ENCODE measurements at places on chromosomes 2 and 18. TPM values are rescaled to one million over a fixed set of nuclear protein-coding genes. Genes with fewer than 3 reads are reported as not detected.

DNA sequence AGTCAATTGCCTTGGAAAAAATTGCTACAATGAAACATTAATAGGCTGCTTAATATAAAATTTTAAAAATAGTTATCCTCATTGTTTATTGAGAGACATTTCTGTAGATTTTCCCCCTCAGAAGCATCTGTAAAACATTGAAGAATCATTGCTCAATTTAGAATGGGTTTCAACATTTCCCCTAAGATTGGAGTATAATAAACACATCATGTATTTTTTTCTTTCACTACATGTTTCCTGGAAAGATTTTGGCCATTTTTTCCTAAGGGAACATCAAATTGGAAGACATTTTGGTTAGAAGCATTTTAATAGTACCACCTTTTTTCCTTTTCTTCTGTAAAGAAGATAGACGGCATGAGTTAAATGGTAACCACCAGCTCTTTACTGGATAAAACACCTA is 443.2 kb upstream of the SPHKAP start:
- H3K4me3 ChIP-seq: no peak overlapping the region
- H3K4me1 ChIP-seq: no peaks in the 10 kb centered on the region
- H3K27ac ChIP-seq: no peak overlapping the region
- no peaks in the 10 kb centered on the region for H3K27me3 ChIP-seq
- DNase-seq: no peak

Gene NAB1
- 10.3 TPM for polyA plus RNA-seq

GRCh38 chr2:176473177-176473576 is 203.9 kb downstream of the MTX2 start:
- no peaks in the 10 kb centered on the region for H3K36me3 ChIP-seq
- DNase-seq: peak; percentile 4
- H3K27me3 ChIP-seq: no peaks in the 10 kb centered on the region

- no peak overlapping the region for H3K4me3 ChIP-seq
- H3K4me1 ChIP-seq: no peaks in the 10 kb centered on the region
- DNase-seq: no peak
- H3K27me3 ChIP-seq: no peaks in the 10 kb centered on the region
Observed at GRCh38 chr2:160934263-160934662, 226.0 kb upstream of the TANK start.

- H3K4me3 ChIP-seq: no peak overlapping the region
- peaks cover 27% of the 10 kb centered on the region for H3K4me1 ChIP-seq
- H3K27ac ChIP-seq: no peak overlapping the region
Observed at GRCh38 chr2:86371527-86371926, 34.1 kb upstream of the REEP1 start.

Gene CBLN2
- not detected for polyA plus RNA-seq

DNA sequence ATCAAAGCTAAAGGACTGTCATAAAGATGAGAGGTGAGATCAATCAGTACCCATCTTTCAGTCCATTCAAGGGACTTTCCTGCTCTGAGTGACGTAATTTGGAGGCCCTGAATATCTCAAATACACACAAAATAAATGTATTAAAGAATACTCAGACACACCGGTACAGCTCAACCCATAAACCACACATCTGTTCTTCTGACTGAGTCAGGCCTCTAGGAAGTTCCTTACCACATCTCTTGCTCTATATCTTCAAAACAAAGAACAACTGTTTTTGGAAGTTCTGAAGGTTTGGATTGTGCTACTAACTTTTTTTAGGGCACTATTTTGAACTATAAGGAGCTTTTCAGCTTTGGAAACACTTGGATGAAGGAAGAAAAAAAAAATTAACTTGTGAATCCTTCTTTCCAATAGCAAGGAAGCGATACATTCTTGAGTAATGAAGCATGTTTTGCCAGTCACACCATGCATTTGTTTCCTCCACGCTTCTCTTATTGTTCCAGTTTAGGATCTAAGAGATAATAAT is 866.5 kb upstream of the VRK2 start:
- H3K27me3 ChIP-seq: no peaks in the 10 kb centered on the region
- H3K4me1 ChIP-seq: no peaks in the 10 kb centered on the region
- no peak overlapping the region for H3K27ac ChIP-seq
- H3K36me3 ChIP-seq: no peaks in the 10 kb centered on the region
- H3K4me3 ChIP-seq: no peak overlapping the region

Gene PTPRN
- polyA plus RNA-seq: 4.1 TPM

GRCh38 chr2:224517963-224518362 is 67.2 kb downstream of the CUL3 start:
- DNase-seq: no peak
- H3K36me3 ChIP-seq: peaks cover 2% of the 10 kb centered on the region
- H3K4me1 ChIP-seq: peaks cover 6% of the 10 kb centered on the region
- H3K4me3 ChIP-seq: no peak overlapping the region
- no peak overlapping the region for H3K27ac ChIP-seq
- H3K27me3 ChIP-seq: no peaks in the 10 kb centered on the region

Gene PHLPP1
- 13.1 TPM for polyA plus RNA-seq
